ENCODE measurements at places on chromosomes 7 and 10. TPM values are rescaled to one million over a fixed set of nuclear protein-coding genes. Genes with fewer than 3 reads are reported as not detected.

Gene OR2A12
- total RNA-seq, result not detected

Gene CNTNAP2
- total RNA-seq, result not detected

Gene CALML5
- not detected for total RNA-seq

Gene WASL
- total RNA-seq, result 7.2 TPM

Gene GIMAP2
- total RNA-seq, result not detected

Gene COL28A1
- 0.28 TPM for total RNA-seq

Gene ZNF727
- total RNA-seq, result not detected

Gene EBLN1
- total RNA-seq, result not detected

Gene DPCD
- 6.3 TPM for total RNA-seq

Gene ZNF33A
- 40.2 TPM for total RNA-seq

Gene TYW1
- 22.3 TPM for total RNA-seq

Gene NME8
- not detected for total RNA-seq

Gene CALHM2
- not detected for total RNA-seq

Gene TFR2
- total RNA-seq, result 25.0 TPM

Gene VIPR2
- total RNA-seq, result not detected

Gene PALD1
- 66.7 TPM for total RNA-seq

Gene AS3MT
- total RNA-seq, result not detected

Gene RTKN2
- total RNA-seq, result 12.3 TPM

Gene BTRC
- total RNA-seq, result 17.8 TPM

Gene RBM20
- total RNA-seq, result 1.0 TPM

Gene TUBB8
- total RNA-seq, result not detected

All from OCI-LY7 (cell line).